ENCODE measurements at places on chromosomes 7 and 10.

DNA sequence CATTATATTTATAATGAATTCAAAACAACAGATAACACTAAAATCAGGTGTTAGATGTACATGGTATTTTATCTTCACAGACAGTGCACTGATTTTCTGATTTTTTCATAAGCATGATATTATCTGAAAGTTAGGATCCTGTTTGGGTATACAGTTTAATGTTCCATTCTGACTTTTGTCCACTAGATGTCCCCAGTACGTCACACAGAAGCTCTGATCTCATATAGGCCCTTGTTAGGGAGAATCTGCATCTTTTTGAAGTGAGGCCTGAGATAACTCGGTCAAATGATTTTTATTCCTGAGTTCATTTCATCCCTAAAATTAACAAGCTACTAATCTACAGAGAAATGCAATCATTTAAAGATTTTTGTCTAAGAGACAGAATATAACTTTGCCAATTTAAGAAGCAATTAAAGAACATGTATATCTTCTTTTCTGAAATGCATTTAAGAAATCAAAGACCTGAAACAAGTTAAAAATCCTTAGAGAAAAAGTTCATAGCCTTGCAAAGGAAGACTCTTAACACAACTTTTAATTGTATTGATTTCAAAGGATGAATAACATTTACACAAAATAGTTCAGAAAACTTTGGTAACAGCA lies 72.0 kb upstream of the TES start:
- DNase-seq = no peak

- DNase-seq = no peak
These were observed 657.9 kb downstream of the NXPH1 start for GRCh38 chr7:9091282-9091681.

DNA sequence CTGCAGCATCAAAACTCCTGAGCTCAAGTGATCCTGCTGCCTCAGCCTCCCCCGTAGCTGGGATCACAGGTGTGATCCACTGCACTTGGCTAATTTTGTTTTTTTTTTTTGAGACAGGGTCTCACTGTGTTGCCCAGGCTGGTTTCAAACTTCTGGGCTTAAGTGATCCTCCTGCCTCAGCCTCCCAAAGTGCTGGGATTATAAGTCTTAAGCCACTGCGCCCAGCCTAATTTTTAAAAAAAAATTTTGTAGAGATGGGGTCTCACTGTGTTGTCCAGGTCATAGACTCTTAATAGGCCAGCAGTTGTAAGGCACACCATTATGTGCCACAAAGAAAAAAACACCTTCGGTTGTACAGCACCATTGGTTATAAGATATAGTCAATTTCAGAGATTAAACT lies 122.4 kb downstream of the MAPK8 start:
- DNase-seq = no peak

DNA sequence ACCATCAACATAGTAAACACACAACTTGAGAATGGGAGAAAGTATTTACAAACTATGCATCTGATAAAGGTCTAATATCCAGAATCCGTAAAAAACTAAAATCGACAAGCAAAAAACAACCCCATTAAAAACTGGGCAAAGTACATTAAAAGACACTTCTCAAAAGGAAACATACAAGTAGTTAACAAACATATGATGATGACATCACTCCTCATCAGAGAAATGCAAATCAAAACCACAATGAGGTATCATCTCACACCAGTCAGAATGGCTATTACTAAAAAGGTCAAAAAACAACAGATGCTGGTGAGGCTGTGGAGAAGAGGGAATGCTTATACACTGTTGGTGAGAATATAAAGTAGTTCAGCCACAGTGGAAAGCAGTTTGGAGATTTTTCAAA lies 125.1 kb downstream of the TFPI2 start:
- DNase-seq = no peak

DNA sequence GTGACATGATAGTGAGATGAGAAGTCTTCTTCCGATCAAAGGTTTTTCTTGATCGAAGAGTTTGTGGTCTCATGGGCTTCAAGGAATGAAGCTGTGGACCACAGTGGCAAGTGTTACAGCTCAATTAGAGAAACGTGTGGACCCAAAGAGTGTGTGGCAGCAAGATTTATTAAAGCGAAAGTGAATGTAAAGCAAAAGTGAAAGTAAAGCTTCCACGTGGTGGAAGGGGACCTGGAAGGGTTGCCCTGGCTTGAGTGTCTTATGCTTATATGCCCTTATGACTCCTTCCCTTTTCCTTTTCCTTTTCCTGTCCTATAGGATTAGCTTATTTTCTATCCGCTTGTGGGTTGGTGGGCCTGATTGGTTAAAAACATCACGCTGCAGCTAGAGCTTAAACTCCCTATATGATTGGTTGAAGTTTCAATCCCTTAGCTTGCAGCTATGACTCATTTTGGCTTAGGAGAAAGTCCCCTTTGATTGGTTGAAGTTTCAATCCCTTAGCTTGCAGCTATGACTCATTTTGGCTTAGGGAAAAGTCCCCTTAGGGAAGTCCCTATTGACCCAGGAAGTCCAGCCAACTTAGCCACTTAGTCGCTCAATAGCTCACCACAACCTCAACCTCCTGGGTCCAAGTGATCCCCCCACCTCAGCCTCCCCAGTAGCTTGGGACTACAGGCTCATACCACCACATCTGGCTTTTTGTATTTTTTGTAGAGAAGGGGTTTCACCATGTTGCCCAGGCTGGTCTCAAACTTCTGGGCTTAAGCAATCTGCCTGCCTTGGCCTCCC lies 34.7 kb downstream of the MRPS24 start:
- no peak for DNase-seq

- DNase-seq = no peak
These were observed 37.6 kb downstream of the KLF6 start for GRCh38 chr10:3747248-3747960.

DNA sequence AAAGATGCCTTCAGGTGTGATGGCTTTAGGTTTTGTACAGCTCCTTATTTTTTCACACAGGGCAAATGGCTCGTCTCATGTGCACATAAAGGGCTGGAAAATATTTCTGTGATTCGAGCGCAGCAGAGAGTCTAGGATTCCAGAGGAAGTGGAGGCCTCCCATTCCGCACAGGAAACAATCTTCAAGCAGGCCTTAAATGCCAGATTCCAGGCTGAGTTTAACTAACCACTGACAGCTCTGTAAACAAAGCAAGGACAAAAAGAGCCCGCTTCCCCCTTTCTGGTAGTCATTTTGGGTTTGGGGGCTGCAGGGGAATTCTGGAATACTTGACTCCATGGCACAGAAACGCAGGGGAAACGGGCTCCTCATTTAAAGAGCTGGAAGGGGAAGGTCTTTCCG lies 87.2 kb downstream of the CALD1 start:
- DNase-seq = no peak

GRCh38 chr10:117967149-117967650 lies 79.5 kb downstream of the RAB11FIP2 start:
- DNase-seq = no peak

DNA sequence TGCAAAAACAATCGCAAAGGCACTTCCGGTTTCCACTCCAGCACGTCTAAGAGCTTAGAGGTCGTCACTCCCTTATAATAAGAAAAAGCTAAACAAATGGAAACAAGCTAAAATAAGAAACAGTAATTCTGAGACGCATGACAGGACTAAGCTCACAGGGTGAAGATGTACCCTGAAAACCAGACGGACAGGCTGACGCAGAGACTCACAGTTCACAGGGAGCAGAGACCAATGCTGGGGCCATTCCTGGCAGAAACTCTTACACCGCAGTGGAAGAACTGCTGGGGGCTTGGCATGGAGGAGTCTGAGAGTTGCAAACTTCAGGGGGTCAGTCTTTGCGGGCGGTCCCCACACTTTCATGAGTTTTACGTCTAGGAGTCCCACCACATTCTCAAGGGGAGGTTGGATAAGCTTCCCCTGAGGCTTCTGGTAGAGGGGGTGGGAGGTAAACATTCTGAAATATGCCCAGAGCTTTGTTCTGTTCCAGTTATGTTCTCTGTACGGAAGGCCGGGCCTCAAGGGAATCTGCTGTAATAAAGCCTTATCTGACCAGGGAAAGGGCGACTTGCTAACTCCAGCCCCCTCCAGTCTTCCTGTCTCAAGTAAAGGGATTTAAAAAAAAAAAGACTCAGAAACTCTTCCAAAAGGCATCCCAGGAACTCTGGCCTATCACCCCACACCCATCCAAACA lies 47.8 kb downstream of the BRI3 start:
- no peak for DNase-seq

DNA sequence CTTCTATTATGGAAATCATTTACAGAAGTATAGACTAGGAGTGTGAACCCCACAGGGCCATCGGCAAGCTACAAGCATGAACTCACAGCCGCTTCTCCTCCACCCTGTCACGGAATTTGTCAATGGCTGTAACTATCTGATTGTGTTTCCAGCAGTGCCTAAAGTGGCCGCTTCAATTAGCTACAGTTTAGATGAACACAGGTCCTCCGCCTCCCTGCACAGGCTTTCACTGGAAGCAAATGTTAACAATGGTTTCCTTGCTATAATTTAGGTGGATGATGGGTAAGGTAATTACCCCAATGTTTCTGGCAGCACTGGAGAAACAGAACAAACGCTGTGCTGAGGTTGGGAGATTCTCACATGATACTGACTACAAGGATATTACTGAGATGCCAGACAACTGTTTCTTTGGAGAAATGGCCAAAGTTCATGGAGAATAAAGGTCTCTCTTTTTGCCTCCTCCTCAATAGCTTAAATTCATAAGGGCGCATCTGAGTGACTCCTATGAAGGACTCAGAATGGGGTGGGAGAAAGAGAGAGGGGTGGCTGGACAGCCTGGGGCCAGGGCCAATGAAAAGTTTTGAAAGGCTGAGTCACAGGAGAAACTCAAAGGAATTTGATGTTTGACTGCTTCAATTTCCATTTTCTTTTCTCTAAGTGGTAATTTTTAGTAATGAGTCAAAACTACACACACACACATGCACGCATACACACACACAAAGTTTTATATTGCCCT lies 78.9 kb downstream of the SVIL start:
- no peak for DNase-seq

DNA sequence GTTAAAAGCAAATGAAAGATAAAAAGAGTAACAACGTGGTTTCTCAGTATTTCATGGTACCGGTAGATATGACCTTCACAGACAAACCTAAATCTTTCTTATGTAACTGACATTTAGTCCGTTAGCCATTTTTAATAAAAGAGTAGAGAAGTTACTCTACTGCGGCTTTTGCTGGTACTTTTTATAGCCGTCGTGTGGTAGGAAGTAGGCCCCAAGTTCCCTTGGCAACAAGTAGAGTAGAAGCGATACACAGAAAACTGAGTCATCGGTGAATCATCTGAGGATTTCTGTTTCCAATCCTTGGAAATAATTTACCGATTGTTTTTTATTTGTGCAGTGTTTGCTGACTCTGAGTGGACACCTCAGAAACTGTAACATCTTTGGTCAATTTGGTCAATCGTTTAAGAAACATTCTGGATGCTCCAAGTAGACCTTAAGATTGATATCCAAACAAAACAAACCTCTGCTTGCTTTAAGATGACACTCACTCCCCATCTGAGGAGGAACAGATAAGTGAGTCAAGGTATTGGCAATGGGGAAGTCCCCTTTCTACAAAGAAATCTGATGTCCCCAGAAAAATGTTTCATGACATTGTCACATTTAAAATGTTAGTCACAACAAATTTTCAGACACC lies 63.9 kb upstream of the AHR start:
- DNase-seq = no peak

- DNase-seq = no peak
These were observed 120.9 kb downstream of the SLC16A9 start for GRCh38 chr10:59588791-59589190.

- DNase-seq = no peak
These were observed 182.2 kb upstream of the AOAH start for GRCh38 chr7:36906448-36906847.

DNA sequence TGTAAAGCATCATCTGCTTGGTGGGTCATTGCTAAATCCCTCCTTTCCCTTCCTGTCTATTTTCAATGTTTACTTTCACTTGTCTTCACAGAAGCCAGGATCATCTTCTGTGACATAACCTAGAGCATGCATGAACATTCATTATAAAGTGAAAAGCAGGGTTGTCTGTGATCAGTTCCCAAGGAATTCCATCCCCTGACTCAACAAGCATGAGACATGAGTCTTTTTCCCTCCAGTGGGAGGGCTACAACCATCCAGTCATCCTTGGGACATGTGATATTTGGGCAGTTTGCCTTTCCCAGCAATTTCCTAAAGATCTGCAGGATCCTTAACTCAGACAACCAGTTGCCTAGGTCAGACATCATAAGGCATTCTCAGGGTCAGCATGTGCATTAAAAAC lies 166.3 kb upstream of the TMEM196 start:
- DNase-seq = no peak

DNA sequence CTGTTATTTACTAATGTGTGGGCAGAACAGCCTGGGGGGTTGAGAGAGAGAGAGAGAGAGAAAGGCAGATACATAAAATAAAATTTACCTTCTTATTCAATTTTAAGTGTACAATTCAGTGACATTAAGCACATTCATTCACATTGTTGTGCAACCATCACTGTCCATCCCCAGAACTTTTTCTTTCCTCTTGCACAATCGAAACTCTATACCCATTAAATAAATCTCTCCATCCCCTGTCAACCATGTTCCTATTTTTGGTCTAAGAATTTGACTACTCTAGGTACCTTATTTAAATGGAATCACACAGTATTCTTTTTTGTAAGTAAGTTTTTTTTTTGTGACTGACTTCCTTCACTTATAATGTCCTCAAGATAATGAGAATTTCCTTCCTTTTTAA lies 181.6 kb downstream of the SND1 start:
- DNase-seq = no peak

- DNase-seq = no peak
These were observed 10.6 kb downstream of the PFKFB3 start for GRCh38 chr10:6213257-6213905.

GRCh38 chr7:148485618-148486017 lies 104.9 kb upstream of the C7orf33 start:
- DNase-seq = no peak

GRCh38 chr7:5387711-5388245 lies 35.9 kb downstream of the TNRC18 start:
- peak; percentile 61 for DNase-seq

- no peak for DNase-seq
These were observed 61.7 kb upstream of the NEBL start for GRCh38 chr10:20958764-20959163.

DNA sequence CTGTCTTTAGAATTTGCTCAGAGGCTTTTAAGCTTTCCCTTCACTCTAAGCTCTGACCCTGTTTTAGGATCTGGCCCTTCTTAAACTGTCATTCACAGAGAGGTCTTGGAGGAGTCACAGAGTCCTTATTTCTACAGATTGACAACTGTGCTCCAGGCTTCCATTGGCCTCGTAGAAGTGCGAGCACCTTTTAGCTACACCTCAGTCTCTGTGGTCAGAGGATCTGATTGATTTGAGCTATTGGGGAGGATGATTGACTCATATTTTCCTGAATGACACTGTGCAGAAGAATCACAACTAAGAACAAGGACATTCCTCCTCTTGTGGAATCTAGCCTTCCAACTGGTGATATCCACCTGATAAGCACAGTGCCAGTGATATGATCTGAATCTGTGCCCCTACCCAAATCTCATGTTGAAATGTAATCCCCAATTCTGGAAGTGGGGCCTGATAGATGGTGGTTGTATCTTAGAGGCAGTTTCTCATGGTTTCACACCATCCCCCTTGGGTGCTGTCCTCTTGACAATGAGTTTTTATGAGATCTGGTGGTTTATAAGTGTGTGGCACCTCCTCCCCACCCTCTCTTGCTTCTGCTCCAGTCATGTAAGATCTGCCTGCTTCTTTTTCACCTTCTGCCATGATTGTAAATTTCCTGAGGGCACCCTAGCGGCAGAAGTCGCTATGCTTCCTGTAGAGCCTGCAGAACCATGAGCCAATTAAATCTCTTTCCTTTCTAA lies 3.2 kb downstream of the CYP3A7 start:
- DNase-seq = no peak
